ENCODE measurements at places on chromosomes 6 and 20.
A peak's percentile ranks its signal among the peaks of the same experiment; 100 is the strongest.

- no peak for DNase-seq
Observed at GRCh38 chr6:169190970-169191369, 62.7 kb downstream of the THBS2 start.

GRCh38 chr20:6709910-6710595, 57.4 kb upstream of the BMP2 start:
- DNase-seq, result no peak

DNA sequence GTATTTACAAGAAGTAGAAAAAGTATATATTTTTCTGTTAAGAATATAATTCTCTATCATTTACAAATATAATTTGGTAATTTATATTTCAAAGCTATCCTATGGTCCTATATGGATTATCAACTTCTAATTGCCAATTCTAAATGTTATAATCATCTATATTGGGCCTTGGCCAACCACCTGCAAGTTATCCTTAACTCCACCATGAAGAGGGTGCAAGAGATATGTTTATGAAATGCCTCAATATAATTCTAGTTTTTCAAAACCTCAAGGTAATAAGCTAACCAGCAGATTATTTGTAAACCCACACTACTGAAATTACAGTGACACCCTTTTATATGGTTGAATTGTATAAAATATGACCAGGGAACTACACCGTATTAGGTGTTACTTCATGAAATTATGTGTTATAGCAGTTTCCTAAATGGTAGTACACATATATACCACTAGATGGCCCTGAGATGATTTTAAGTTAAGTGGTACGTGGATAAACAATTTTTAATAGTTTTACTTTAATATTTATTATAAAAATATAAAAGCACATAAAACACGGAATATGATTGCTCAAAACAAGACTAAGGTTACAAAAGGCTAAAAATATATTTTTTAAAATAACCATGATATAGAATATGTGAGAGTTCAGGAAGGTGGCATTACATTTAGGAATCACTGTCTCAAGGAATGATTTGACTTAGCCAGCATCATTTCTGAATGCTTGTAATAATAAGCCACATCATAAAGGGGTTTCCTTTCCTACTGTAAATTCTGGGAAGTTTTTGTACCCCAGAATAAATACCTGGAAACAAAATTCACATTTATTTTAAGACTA, 9.8 kb upstream of the PNISR start:
- DNase-seq, result no peak

DNA sequence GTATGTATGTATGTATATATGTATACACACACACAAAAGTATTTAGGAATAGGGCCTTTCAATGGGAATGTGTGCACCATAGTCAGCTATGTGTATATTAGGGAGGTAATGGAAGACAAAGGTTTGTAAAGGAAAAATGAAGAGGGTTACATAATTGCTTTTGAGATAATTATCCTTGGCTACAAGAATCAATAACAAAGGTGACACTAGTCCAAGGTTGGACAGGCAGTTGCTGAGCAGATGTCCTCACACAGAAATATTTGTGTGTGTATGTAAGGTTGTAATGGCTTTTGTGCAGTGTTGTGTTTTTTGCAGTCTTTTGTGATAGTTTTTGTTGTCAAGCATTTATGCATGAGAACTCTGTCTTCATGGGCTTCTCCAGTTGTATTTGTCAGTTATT, 157.9 kb upstream of the MARCKS start:
- no peak for DNase-seq

DNA sequence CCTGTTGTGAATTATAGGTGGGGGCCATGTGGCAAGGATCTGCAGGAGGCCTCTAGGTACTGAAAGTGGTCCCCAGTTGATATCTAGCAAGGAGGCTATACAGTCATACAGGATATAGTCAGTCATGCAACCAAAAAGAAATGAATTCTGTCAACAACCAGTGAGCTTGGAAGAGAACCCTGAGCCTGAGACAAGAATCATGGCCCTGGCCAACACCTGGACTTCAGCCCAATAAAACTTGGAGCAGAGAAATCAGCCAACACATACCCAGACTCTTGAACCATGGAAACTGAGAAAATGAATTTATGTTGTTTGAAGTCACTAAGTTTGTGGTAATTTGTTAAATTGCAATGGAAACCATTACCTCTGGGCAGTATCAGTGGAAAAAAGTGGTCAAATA, 370.2 kb downstream of the KIF16B start:
- DNase-seq, result no peak

- no peak for DNase-seq
Observed at GRCh38 chr6:100235631-100236030, 229.1 kb downstream of the SIM1 start.

GRCh38 chr6:108937170-108937569, 88.9 kb downstream of the ARMC2 start:
- no peak for DNase-seq

GRCh38 chr6:151430886-151431285, 21.0 kb downstream of the RMND1 start:
- no peak for DNase-seq

GRCh38 chr6:54587277-54587676, 259.3 kb upstream of the FAM83B start:
- no peak for DNase-seq

- DNase-seq, result no peak
Observed at GRCh38 chr6:45426251-45426650, 48.5 kb upstream of the SUPT3H start.

GRCh38 chr20:3248167-3248992, 9.4 kb upstream of the SLC4A11 start:
- DNase-seq, result peak; percentile 31

- peak; percentile 18 for DNase-seq
Observed at GRCh38 chr6:158642097-158642601, 2.4 kb downstream of the DYNLT1 start.

GRCh38 chr6:4941782-4942672, 61.8 kb downstream of the RPP40 start:
- peak; percentile 47 for DNase-seq

GRCh38 chr20:63306673-63307537, 13.9 kb downstream of the COL20A1 start:
- no peak for DNase-seq

- DNase-seq, result no peak
Observed at GRCh38 chr20:10648651-10649050, 25.1 kb downstream of the JAG1 start.

DNA sequence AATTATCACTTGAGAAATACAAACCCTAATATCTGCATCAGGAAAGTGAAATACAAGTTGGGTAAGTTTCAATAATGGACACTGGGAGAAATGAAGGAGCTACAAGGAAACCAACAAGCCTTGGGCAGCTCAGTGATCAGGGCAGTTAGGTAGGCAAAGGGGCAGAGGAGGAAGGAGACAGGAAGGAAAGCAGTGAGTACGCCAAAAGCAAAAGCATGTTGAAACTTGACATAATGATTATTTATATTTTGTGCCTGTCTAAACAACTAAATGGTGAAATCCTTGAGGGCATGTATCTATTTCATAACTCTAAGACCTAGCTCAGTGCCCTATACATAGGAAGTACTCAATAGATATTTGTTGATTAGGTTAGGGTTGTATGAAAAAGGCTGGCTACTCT, 23.3 kb downstream of the PXT1 start:
- DNase-seq, result no peak

DNA sequence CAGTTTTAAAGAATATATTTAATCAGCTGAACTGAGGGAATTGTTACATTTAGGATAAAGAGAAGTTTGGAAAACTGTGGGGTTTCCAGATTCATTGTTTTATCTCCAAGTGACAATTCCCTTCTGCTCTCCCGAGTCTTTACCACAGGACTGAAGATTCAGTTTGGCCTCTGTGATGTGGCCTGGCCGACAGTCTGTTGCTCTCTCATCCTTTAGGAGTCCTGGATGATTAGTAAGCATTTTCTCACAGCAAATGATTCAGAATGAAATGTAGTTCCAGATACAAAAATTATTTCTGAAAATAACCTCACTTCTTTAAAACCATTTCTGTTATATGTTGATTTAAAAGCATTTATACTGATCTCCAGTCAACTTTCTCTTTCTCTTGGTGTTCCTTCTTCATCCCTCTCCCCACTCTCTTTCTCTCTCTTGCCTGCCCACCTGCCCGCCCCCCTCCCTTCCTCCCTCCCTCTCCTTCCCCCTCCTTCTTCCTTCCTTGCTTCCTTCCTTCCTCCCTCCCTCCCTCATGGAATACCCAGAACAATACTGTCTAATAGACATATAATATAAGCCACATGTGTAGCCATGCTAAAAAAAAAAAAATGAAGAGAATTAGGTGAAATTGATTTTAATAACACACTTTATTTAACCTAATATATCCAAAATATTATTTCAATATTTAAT, 254.9 kb downstream of the PRL start:
- no peak for DNase-seq

DNA sequence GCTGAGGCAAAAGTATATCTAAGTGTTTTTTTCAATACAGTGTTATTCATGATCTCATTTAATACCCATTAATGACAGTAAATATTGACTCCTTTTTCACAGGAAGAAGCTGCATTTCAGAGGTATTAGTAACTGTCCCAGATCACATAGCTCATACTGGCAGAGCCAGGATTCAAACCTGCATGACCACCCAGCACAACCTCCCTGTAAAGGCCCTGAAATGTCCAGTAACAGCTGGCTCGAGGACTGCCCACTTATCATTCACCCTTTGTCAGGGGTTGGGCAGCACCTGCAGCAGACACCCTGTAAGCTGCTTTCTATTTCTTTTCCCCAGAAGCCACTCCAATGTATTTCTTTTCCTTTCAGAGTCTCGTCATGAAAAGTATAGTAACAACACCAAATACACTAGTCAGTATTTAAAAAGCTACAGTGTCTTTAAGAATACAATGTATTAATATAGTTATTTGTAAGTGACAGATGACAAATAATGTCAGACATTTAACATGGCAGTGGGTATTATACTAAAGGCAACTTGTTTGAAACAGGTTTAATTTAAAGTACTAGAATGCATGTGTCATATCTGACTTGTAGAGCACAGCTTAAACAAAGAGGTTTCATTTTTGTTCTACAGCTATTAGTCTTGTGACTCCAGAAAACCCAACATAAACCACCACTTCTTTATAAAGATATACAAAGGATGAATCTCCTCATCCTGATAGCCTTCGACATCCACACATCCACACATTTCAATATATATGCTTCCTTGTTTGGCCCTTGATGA, 841.6 kb upstream of the GJE1 start:
- no peak for DNase-seq

- no peak for DNase-seq
Observed at GRCh38 chr6:160010067-160010466, 41.2 kb downstream of the IGF2R start.

- DNase-seq, result peak; percentile 78
Observed at GRCh38 chr6:150004101-150004782, 21.1 kb downstream of the RAET1L start.

- DNase-seq, result no peak
Observed at GRCh38 chr20:8858181-8858787, 210.6 kb upstream of the PLCB4 start.

DNA sequence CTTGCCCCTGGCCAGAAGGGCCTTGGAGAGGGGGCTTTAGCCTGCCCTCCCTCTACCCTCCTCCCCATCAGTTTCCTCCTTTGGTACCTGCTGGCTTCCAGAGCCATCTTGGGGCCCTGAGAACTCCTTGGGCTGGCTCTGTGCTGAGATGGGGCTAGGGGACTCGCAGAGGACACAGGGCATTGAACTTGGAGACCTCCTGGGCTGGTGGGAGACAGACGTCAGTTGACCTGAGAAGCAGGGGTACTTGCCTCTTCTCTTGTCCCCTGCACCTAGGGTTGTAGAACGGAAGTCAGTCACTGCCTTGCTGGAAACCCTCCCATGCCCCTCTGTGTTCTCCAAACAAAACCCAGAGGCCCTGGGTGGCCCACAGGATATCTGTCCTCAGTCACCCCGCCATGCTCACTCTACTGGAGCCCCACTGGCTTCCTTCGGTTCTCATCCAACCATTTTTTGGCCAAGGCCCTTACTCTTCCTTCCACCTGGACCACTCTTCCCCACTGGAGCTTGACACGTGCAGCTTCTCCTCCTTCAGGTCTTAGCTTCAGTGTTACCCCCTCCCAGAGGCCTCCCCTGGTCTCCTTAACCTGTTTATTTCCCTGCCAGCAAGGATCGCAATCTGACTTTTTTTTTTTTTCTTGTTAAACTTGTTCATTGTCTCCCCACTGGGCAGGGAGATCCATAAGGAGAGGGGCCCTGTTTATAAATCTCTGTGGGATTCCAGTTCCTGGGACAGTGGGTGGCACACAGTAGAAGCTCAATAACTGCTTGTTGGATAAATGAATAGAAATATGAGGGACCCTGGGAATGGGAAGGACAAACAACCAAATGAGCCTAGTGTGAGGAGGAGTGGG, 971 bp downstream of the RBCK1 start:
- DNase-seq, result peak; percentile 55

- no peak for DNase-seq
Observed at GRCh38 chr6:111068866-111069234, 18.5 kb upstream of the SLC16A10 start.

DNA sequence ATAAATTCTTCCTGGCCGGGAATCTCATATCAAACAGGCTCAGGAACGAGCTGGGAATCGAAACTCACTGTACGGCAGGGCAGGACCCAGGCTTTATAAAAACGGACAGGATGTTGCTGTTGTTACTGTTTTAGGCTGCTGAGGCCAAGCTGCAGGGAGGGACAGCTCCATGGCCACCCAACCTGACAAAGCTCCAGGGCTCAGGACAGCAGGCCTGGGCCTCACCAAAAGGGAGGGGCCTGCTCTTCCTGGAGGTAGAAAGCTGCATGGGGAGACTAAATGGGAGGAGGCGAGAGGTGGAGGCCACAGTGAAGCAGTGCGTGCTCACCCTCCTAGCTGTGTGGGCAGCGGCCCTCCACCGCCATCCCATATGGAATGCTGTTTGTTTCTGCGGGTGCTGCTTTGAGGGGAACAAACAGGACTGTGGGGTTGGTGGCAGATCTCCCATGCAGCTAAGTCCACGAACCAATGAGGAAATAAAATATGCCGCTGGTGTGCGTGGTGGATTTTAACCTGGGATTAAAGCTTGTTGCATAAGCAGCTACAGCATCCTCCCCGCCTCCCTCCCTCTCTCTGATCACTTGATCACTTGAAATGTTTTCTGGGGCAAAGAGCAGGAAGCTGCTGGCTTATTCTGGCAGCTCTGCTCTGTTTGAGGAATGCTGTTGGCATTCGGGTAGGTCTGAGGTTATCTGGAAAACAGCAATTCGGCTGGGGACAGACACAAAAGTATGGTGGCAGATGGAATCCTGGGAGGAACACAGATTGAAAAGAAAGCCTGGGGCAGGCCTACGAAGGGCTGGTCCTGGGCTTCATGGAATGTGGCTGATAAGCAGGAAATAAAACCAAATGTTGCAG, 2.4 kb upstream of the ZMYND8 start:
- DNase-seq, result no peak

GRCh38 chr20:43293068-43293786, 103.5 kb upstream of the PTPRT start:
- no peak for DNase-seq

Data from activated CD8-positive, alpha-beta T cell treated with anti-CD3 and anti-CD28 coated beads, Interleukin-2, amount 10 ng/mL, durations not matched to agents 7 days and 5 days (primary cell).